Right cardiac atrium (tissue), 5 donors: ENCODE measurements at places on chromosomes 12 and 14. TPM values are rescaled to one million over a fixed set of nuclear protein-coding genes. Genes with fewer than 3 reads are reported as not detected.

VWF gene
- total RNA-seq = 144 TPM

RDH16 gene
- 0.31 TPM for total RNA-seq

IL23A gene
- not detected for total RNA-seq

- no peak for DNase-seq
These were observed 58.9 kb upstream of the TMTC2 start for GRCh38 chr12:82627799-82628198.

DNA sequence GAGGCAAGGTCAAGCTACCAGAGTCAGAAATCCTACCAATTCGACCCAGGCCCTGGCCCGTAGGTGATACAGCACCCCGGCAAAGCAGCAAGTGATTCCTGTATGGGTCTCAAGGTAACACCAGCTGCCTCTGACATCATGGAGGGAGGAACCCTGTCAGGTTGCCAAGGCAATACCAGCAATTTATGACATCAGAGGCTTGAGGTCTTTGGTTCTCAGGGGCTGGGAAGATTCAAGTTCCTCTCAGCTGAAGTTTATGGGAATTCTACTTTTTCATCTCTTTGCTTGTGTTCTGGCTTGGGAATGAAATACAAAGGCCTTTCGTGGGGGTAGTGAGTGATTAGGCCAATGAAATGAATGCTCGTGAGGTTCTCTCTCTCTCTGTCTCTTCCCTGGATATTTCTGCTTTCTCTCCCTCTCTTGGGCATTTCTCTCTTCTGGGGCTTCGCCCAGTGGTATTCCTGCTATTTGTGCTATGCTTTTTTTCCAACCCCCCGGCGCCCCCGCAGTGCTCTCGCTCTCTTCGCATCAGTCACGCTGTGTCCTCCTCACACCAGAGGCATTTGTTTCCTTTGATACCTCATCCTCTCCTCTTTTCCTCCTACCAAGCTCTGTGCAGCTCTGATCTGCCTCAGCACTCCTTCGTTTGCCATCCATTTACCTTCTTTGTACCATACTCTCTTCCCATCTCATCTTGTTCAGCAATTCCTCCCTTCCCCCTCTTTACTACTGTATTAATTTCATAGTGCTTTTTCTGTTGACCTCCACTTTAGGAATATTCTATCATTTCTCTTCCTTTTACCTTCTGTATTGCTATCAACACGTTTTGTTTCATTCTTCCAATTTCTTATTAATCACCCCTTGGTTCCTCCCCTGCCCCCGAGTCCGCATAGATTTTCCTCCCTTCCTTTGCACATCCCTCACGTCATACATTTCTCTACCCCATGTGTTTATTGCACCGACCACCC, 2.9 kb downstream of the ZFHX2 start:
- no peak for DNase-seq

DNA sequence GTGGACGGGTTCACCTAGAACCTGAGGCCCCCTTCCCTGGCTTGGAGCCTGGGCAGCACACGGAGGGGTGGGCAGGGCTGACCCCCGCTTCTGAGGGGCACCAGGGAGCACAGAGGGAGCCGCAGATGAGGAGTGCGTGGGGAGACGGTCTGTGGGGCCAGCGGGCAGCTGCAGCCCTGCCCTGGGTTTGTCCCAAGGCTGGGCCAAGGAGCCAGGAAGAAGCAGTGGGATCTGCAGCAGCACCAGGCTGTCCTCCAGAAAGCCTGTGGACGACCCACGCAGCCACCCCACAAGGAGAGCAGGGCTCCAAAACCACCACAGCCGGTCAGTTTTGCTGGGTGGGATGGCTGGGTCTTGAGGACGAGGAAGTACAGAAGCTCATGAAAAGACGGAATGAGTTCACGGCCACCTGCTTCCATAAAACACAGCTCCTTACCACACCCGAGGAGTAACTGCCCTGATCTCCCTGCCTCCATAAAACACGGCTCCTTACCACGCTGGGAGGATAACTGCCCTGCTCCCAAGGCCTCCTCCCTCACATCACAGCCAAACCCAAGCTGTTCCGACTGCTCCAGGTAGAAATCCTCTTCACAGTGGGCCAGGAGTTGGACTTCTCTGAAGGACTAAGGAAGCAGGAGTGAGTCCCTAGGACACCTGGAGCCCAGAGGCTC, 9.9 kb upstream of the GOLGA3 start:
- peak; percentile 61 for DNase-seq

DNA sequence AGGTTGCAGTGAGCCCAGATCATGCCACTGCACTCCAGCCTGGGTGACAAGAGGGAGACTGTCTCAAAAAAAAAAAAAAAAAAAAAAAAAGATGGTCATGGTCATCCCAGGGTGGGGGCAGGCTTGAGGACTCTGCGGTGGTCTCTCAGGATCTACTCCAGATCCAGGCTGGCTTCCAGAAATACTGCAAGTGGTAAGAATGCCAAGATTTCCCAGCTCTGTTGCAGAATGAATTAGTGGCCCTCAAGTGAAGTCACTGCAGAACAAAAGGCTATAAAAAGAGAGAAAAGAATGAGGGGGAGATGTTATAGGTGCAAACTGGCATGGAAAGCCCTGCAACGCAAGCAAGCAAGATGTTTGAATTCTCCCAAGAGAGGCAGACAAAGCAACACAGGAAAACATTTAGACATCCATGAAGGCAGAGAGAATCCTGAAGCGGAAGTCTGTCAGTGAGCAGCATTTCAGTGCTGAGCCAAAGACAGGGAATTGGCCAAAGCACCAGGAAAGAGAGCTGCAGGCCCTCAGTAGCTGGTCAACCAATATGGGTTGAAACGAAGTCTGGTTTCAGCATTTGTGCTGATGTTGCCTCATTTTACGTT, 31.9 kb upstream of the ETFBKMT start:
- DNase-seq = no peak

GRCh38 chr12:46649433-46649832, 176.4 kb downstream of the SLC38A4 start:
- no peak for DNase-seq

GRCh38 chr12:1644534-1645438, 15.8 kb downstream of the WNT5B start:
- DNase-seq = peak; percentile 80

DNA sequence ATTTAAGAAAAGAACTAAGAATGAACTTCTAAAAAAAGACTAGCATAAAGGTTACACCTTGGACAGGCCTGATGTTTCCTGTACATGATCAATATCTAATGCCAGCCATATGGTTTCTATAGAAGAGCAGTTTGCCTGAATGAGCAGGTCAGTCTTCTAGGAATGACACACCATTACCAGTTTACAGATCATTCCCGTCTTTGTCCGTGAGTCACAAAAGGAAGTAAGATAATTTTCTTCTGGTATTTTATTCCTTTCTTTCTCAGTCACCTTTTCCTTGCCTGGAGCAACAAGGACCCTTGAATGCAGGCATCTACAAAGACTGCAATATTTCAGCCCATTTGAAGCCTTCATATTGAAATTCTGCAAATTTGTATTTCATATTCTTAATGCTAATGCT, 44.6 kb upstream of the CNTN1 start:
- no peak for DNase-seq

DNA sequence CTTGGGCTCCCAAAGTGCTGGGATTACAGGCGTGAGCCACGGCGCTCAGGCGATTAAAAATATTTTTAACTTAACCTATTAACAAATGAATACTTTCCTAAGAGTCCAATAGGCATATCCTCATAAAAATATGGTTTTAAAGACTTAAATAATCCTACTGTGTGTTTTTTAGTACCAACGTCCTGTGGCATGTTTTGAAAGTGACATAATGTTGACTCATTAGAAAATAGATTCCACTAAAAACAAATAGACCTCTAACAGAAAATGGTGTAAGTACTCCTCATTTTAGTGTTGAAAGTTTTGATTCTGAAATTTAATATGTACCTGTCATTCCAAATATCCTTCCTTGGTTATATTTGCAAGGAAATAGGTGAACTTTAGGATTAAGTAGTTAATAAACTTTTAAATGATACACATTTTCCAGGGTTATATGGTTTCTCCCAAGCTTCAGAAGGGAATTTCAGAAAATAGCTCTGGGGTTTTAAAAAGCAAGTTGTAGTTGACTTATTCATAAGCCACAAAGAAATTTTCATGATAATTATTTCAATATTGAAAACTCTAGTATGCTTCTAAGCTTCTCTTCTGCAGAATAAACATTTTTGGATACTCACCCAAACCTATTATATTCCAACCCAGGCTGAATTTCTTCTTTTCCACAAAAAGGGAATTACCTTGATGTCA, 12.1 kb upstream of the LUM start:
- no peak for DNase-seq

- DNase-seq = no peak
These were observed 890 bp downstream of the TEP1 start for GRCh38 chr14:20412411-20412810.

GRCh38 chr14:60396718-60397343, 89.0 kb downstream of the C14orf39 start:
- DNase-seq = no peak

DNA sequence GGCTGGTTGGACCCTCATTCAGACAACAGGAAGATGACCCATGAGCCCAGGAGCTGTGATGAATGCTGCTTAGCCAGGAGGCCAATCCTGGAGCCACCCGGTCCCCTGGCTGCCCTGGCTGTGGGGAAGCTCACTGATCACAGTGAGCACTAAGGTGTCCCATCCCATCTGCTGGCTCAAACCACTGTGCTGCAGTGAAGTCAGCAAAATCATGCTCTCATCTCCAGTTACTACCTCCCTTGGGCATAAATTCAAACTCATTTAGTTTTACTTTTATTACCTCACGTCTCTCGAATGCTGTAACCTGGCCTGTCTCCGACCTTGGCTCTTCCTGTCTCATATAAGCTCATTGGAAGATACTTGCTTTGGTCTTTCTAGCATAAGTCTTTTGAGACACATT, 112.4 kb downstream of the APAF1 start:
- no peak for DNase-seq

- no peak for DNase-seq
These were observed 33.5 kb downstream of the NIN start for GRCh38 chr14:50797250-50798047.

GRCh38 chr14:75096959-75097358, 27.5 kb downstream of the ZC2HC1C start:
- no peak for DNase-seq

DNA sequence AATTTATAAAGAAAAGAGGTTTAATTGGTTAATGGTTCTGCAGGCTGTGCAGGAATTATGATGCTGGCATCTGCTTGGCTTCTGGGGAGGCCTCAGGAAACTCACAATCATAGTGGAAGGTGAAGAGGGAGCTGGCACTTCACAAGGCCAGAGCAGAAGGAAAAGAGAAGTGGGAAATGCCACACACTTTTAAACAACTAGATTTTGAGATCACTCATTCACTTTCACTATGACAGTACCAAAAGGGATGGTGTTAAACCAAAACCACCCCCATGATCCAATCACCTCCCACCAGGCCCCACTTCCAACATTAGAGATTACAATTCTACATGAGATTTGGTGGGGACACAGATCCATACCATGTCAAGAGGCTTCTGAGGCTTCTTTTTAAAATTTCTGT, 62.6 kb downstream of the SLC38A4 start:
- no peak for DNase-seq

DNA sequence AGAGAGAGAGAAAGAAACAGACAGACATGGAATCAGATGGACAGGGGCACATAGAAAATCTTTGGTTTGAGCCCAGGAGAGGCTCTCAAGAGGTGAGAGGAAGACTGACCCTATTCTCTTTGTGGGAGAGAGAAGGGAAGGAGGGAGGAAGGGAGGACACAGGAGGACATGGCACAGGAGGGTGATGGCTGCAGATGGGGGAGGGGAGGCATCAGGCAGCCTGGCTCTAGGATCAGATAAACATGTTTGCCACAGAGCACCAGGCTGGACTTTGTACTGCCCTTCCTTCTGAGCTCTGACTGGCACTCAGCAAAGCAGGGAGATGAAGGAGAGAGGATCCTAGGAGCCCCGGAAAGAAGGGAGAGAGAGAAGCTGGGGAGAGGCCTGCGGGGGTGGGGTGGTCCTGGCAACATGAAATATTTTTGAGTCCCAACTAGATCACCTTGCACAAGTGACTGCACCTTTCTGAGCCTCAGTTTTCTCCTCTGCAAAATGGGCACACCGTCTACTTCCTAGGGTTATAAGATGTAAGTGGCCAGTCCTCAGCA, 6.1 kb downstream of the HNF1A start:
- DNase-seq = no peak

GRCh38 chr12:123465084-123465483, 7.1 kb downstream of the SNRNP35 start:
- DNase-seq = no peak

GRCh38 chr12:14113031-14113430, 131.6 kb upstream of the GRIN2B start:
- DNase-seq = no peak

LIN7A gene
- 19.3 TPM for total RNA-seq

NPFF gene
- not detected for total RNA-seq

KRT3 gene
- not detected for total RNA-seq

GRCh38 chr14:101814934-101815333, 53.4 kb downstream of the PPP2R5C start:
- no peak for DNase-seq

DNA sequence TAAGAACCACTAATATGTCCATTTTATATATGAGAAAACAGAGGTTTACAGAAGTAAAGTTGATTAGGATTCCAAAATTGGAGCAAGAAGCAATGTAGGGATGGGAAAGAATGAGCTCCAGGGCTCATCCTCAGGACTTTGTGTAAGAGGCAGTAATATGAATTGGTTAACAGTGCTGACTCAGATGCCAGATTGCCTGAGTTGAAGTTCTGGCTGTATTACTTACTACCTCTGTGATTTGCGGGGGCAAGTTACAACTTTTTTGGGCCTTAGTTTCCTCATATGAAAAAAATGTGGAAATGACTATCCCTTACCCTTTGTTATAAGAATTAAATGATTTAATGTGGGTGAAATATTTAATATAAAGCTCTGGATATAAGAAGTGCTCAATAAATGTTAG, 35.1 kb upstream of the PPP2R5E start:
- no peak for DNase-seq

GRCh38 chr14:59313144-59313651, 124.7 kb downstream of the DAAM1 start:
- no peak for DNase-seq

DNA sequence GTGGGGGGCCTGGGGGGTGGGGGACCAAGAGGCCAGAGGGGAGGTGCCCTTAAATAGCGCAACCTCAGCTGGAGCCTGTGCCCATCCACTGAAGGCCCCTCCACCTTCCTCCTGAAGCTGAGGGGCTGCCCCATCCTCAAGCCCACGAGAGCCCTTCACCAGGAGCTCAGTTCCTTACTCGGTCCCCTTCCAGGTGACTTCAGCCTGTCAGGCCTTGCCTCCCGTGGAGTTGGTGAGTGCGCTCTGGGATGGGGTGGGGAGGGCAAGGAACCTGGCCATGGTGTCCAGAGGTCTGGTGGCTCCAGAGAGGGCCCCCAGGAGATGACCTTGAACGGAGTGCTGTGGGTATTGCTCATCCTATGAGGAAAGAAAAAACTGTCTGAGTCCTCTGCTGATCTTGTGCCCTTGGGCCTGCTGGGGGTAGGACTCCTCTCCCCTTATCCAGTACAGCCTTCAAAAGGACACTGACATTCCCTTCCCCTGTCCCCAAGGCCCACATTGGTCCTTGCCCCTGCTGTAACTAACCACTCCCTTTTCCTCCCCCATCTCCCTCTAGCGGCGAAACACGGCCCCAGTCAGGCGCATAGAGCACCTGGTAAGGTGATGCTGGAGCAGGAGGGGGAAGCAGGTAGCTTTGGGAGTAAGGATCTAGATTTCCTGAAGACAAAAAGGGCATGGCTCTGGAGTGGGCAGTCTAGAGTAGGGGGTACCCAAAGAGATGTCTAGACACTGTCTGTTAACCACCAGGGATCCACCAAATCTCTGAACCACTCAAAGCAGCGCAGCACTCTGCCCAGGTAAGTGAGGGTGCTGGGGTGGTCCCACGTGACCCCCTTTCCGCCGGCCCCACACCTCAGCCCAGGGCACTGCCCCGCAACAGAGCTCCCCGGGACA, 3.6 kb downstream of the TNS2 start:
- DNase-seq = peak; percentile 84

- no peak for DNase-seq
These were observed 28.2 kb upstream of the CD27 start for GRCh38 chr12:6416596-6416995.
